ENCODE measurements at places on chromosomes 2 and 18. TPM values are rescaled to one million over a fixed set of nuclear protein-coding genes. Genes with fewer than 3 reads are reported as not detected.

DNA sequence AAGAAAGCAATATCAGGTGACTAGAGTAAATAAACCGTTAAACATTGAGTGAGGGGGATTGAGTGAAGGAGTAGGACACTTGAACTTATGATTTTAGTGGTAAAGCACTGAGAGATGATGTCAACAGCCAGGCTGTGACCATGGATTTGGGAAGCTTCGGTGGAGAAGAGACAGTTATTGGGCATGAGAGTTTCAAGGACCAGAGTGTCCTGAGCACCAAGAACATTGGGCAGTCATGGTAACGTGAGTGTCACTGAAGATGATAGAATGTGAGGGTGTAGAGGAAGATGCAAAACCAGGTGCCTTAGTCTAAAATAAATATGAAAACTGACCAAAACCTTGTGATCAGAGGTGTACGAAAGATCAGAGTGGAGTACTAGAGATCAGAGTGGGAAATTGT is 248.1 kb downstream of the ASXL3 start:
- no peak for ATAC-seq

DNA sequence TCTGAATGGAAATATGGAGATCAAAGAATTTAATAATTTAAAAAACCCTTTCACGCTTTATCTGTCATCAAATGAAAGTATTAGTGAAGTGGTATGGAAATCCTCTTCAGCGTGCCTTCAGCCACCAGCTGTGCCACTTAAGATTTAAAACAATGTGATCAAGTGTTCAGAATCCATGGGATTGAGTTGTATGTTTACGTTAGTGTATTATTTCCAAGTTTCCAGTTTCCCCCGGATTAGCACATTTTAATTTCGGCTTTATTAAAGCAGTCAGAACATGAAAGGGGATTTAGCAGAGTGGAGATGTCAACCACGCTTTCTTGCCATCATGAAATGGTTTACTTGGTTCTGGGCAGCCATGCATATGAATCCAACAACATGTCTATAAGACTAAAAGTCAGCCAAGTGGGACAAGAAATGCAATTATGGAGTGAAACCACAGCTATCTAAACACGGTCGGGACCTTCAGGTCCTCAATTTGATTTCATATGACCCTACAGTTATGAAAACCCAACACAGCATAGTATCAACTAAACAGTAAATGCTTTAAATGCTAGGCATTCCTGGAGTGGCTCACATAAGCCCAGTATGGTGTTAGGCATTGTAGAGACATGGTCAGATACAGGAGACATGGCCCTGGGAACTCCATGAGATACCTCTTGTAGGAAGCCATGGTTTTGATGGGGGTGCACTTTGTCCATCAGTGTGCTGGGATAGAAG is 224.9 kb upstream of the EPAS1 start:
- no peak for ATAC-seq

- ATAC-seq = no peak
These were observed 72.2 kb upstream of the L3MBTL4 start for GRCh38 chr18:6486764-6487426.

DNA sequence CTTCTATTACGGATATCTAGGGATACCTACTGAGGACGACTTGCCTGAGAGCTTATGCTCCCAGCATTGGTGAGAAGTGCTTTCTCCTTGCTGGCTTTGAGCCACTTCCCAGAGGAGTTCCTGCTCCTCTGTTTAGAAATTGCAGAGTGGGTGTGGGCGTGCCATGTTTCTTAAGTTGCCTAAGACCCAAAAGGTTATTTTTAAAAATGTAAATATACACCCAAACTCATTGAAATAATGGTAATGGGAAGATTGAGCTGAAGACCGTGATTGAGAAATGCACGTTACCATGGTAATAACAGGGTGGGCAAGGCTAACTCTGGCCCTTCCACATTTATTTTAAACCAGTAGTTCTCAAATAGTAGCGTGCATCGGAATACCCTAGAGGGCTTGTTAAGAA is 17.2 kb upstream of the TMEM200C start:
- ATAC-seq = no peak

GRCh38 chr2:241412144-241412543 is 56.1 kb downstream of the FARP2 start:
- ATAC-seq = no peak

DNA sequence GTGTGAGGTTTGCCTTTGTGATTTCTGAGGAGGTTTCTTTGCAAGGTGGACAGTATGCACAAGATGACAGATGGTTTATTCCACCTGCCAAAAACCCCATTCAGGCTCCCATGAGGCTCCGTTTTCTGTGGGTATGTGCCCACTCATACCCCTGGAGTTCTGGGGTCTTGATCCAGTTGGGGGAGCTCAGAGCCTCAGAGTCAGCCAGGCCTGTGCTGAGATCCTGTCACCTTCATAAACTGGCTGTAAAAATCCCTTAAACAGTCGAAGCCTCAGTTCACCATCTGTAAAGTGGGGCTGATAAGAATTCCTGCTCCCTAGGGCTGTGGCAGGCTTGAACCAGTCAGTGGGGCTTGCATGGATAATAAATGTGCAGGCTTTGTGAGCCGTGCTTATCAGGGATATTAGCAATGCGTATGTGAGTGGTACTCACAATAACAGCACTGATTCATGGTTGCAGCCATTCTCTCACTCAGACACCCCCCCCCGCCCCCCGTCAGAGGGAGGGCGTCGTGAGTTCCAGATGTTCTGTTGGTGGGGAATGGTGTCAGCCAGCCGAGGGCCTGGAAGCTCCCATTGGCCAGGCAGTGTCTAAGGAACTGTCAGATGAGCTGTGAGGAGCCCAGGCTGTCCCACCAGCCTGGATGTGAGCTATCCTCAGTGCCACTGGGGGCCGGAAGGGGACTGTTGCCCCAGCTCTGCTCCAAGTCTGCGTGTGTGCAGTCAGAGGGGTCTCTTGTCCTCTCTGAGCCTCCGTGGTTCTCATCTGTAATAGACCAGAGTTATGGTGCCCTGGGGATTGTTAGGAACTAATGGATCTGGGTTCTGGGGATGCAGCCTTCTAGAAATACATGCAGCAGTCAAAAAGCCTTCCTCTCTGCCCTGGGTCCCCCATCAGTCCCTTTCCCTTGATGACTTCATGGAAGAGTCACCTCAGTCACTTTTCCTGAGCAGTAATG is 51.7 kb downstream of the KCNIP3 start:
- ATAC-seq = no peak

DNA sequence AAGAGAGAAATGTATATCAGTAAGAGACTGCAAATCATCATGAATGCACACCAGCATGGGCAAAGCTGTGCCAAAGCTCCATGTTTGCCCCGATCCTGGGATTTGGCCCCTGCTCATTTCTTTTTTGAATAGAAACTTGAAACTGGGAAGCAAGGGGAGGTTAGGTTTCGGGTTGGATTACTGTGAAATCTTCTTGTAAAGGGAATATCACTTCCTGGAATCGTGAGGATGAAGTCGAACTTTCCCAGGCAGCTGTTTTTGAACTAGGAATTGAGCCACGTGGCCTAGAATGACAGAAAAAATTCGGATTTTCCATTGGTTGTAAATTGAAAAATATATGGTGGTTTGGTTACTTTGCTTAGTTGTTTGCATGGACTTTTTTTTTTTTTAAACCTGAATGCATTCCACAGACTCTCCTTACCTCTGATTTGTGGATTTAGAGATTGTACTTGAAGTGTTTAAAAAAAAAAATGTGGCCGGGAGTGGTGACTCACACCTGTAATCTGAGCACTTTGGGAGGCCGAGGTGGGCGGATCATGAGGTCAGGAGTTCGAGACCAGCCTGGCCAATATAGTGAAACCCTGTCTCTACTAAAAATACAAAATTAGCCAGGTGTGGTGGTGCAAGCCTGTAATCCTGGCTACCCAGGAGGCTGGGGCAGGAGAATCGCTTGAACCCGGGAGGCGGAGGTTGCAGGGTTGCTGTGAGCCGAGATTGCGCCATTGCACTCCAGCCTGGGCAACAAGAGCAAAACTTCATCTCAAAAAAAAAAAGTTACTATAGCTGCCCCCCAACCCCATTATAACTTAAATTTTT is 32.1 kb downstream of the GRHL1 start:
- ATAC-seq = no peak

The PREB gene
- total RNA-seq = 22.9 TPM

The EFHD1 gene
- total RNA-seq = 6.0 TPM

The HAAO gene
- total RNA-seq = 2.8 TPM

The DLX1 gene
- total RNA-seq = 1.3 TPM

The RNF138 gene
- 33.0 TPM for total RNA-seq

The POTEI gene
- total RNA-seq = 0.10 TPM

The UNC80 gene
- total RNA-seq = 4.1 TPM

The SFTPB gene
- total RNA-seq = 0.32 TPM
